ENCODE measurements at places on chromosomes 2 and 18.

DNA sequence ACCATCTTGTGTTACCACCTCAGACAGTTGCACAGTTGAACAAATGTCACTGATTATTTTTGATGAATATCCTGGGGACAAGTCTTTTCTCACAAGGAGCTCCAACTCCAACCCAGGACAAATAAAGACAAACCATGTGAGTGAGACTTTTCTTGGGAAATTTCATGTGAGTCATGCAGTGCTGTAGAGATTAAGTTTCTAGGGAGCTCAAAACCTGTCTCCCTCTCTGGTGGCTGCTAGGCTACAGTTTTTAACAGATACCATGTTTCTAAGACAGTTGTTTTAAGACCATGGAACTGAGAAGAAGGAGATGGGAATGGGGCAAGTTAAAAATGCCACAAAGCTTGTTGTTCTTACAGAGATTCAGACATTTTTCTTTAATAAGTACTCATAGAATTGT is 255.5 kb downstream of the RIT2 start:
- DNase-seq = no peak

DNA sequence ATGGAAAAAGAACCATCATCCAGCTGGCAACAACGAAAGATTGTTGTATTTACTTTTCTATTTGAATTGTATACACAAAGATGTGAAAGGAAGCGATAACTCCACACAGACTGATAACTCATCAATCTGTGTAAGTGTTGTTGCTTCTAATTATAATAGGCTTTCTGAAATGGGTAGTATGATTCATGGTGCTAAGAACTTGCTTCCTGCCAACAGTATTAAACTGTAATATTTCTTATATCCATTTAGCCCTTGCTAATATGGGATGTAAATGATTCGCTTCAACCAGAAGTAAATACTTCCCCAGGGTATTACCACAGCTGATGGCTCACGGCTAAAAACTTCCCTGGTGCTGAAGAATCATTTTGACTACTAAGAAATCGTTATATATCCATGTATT is 70.2 kb downstream of the TMEM163 start:
- no peak for DNase-seq

DNA sequence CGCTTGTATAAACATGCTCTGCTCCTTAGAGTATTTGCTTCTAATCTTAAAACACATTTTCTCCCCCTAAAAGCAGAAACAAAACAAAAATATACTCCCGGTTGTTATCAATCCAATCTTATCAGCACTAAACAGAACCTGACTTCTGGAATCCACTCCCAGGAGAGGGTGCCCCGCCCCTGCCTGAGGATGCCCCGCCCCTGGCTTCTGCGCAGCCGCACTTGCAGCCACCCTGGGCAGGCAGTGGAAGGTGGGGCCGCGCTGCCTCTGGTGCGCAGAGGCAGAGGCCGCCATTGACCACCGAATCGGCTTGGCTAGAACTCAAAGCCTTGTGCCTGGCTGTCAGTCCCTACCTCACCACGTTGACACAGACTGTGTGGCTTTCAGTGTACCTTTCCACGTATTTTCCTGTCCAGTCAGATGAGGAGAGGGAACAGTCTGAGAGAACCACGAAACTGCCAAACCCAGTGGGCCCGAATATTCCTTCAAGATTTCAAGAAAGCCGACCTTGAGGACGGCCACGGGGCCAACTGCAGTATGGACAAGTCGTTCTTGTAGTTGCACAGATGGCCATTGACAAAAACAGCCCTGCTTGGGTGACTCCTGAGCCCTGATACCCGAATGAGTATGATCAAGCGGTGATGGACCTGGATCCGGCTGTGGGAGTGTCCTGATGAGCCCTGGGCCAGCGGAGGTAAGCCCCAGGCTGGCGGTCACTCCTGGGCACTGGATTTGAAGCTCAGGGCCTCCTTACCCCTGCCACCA is 46.2 kb upstream of the ARHGAP28 start:
- DNase-seq = no peak

- DNase-seq = no peak
Measured at GRCh38 chr18:49368876-49369440, 91.5 kb downstream of the DYM start.

DNA sequence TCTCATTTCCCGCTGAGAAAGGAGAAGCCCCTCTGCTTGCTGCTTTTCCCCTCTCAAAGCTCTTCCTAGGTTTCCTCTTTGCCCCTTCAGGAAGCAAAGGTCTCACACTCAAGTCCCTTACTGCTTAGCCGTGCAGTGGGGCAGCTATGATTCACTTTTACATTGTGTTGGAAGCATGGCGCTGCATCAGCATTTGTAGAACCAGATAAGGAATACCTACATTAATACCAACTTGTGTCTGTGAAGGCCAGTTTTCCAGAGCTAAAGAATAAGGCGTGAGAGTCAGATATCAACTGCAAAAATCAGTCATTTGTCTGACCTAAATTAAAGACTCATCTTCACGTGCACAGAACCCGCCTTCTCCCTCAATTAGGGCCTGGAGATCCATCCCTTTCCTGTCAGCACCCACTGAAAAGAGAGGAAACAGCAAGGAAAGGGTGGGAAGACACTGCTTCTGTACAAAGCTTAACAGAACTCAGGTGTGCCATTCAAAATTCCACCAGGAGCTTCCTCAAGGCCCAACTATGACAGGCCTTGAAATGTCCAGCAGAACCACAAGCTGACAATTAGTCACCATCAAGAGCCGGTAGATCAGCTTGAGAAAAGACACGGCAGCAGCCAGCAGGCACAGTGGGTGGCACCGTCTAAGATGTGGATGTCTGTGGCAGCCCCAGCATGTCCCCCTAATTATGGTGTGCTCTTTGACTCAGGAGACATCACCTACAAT is 16.1 kb upstream of the XDH start:
- DNase-seq = no peak

DNA sequence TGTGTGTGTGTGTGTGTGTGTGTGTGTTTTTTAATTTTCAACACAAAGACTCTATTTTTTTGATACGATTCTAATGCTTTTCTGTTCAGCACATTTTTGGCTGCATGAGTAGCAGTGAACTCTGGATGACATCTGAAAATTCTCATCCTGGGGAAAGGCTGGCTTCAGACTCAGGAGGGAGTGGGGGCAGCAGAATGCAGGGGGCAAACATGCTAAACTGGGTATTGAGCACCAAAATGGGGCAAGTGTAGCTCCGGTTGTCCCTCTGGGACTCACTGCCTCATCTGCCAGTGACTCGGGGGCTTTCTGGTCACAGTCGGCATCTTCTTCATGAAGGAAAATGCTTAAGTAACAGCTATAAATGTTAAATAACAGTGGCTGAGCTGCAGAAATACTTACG is 116.8 kb upstream of the PID1 start:
- DNase-seq = no peak

- peak; percentile 22 for DNase-seq
Measured at GRCh38 chr2:234003972-234004617, 46.4 kb upstream of the SPP2 start.

- no peak for DNase-seq
Measured at GRCh38 chr2:107235491-107236254, 349.7 kb upstream of the ST6GAL2 start.

DNA sequence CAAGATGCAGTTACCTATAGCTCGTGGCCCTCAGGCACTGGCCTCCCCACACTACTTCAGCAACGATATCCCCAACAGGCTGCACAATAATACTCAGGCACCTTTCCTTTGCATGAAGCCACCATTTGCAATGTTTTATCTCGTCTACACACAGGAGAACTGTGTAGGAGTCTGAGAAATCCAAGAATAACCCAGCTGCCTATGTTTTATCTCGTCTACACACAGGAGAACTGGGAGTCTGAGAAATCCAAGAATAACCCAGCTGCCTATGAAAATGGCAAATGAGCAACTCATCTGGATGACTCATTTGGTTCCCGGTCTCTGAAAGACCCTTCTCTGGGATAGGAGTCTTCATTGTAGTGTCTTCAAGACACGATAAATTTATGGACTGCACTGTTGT is 18.3 kb upstream of the LNPK start:
- DNase-seq = no peak

DNA sequence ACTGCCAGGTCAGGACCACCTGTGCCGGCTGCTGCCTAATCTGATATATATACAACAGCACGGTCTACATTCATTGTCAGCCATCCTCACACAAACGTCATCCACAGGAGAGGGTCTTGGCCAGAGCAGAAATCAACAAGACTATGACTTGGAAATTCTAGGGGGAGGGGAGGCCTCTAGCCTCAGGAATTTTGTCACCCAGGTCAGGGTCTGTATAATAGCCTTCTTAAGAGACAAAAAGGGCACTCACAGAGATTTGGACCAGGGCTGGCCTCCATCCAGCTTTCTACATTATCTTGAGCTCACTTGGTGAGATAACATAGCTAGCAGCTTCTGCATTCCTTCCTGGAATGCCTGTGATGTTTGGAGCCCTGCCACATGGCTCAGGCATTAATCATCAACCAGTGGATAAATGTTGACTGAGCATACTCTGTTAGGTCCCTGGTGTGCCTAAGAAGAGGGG is 50.4 kb upstream of the CTIF start:
- DNase-seq = no peak

- DNase-seq = no peak
Measured at GRCh38 chr18:62844850-62845643, 129.7 kb downstream of the PHLPP1 start.

DNA sequence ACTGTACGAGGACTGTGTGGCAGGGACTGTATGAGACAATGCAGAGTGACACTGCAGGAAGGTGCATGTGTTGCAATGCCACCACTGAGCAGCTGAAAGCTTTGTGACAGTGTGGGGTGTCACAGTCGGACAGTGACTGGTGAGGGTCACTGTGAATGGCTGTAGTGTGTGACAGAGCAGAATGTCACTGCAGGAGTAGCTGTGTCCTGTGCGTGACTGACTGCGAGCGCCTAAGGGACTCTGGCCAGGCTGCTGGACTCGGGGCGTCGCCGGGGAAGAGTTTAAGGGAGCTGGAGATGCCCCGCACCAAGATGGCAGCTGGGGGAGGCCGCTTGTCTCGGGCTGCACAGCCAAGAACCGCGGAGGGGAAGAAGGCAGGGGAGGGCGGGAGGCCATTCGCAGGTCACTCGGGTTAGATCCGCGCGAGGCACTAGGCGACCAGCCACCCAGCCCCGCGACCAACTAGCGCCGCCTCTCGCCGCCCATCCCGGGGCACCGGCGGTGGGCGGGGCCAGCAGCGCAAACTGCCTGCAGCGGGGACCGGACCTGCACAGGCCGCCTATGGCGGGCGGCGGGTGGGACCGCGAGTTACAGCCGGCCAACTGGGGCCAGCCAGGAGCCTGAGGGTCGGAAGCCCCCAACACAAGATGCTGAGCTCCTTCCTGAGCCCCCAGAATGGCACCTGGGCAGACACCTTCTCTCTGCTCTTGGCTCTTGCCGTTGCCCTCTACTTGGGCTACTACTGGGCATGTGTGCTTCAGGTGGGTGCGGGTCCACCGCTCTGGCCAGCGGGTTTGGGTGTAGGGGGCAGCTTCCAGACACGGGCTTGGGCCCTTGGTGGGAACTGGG is at the start of gene ABHD1:
Gene ABHD1 (plus strand): TSS at position 514 of the 849 bp plus-strand sequence. CDS start 134 bp downstream, at position 648.
- DNase-seq = no peak

GRCh38 chr2:50766058-50766457 is 265.9 kb downstream of the NRXN1 start:
- no peak for DNase-seq

GRCh38 chr2:26668041-26668440 is 24.5 kb upstream of the KCNK3 start:
- no peak for DNase-seq

GRCh38 chr2:224982910-224983711 is 59.2 kb downstream of the DOCK10 start:
- no peak for DNase-seq

DNA sequence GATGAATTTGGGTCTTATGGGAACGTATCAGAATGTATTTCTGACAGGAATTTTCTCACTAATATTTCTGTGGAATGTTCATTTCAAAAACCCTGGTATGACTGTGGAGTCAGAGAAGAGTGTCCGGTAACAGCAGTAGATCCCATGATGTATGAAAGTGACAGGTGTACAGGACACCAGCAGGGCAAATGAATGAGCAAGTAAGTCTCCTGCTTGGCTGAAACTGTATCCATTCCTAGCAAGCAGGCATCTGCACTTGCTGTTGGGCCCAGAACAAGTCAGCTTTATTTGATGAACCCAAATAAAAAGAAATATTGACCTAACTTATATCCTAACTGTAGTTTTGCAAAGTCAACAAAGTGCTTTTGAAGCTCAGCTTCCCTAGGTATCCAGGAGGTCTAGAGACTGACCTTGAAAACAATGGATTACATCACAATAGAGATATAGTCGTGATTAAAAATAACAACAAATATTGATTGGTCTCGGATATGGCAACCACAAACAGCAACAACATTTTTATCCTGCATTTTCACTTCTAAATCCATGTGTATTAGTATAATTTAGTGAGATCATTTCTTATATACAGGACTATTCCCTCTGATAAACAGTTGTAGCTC is 37.6 kb downstream of the NXPH2 start:
- no peak for DNase-seq

DNA sequence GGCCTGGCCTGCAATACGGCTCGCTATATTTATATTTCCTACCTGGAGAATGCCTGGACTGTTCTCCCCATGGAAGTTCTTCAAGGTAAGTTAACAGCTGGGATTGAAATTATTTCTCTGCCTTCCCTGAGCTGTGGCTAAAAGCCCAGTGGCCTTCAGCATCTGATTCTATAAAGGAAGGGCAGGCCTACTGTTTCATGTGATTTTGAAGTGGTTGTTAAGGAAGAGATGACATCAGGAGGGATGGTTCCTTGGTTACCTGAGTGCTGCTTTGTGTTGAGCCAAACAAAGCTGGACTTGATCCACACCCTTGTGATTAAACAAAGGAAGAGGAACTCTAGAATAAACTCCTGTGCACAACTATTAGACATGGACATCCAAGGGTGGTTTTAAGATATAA is 61.6 kb downstream of the MFSD6 start:
- peak; percentile 93 for DNase-seq

- DNase-seq = no peak
Measured at GRCh38 chr18:26044807-26045206, 45.6 kb downstream of the SS18 start.

- DNase-seq = no peak
Measured at GRCh38 chr18:30945761-30946160, 96.8 kb downstream of the DSC3 start.

DNA sequence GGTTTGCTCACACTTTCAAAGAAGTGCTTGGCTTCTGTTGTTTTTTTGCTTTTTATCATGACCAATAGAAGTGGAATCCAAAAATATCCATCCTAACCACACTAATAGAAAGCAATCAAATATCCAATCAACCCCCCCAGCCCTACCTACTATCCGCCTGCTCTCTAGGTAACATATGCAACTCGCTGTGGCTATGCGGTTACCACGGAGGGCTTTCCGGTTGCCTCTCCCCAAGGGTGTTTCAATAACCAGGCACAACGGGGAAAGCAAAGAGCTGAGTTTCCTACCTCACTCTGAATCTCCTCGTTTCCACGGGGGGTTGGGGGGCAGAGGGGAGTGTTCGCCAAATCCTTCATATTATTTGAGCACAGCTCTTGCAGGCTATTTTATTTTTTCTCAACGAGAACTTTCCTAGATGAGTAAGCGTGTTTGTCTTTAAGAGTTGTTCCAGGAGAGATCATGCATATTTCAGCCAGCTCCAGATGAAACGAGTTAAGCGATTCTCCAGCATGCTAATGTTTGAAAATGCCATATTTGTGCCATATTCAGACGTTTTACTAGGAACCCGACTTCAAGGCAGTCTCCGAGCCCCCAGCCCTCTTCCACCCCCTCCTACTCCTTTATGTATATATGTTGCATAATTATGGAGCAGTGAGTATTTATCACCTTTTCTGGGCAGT is 30.3 kb downstream of the PAX3 start:
- DNase-seq = no peak

All from NCI-H1436 (cell line).